DMS153 (cell line): ENCODE measurements at places on chromosomes 6 and 20.

DNA sequence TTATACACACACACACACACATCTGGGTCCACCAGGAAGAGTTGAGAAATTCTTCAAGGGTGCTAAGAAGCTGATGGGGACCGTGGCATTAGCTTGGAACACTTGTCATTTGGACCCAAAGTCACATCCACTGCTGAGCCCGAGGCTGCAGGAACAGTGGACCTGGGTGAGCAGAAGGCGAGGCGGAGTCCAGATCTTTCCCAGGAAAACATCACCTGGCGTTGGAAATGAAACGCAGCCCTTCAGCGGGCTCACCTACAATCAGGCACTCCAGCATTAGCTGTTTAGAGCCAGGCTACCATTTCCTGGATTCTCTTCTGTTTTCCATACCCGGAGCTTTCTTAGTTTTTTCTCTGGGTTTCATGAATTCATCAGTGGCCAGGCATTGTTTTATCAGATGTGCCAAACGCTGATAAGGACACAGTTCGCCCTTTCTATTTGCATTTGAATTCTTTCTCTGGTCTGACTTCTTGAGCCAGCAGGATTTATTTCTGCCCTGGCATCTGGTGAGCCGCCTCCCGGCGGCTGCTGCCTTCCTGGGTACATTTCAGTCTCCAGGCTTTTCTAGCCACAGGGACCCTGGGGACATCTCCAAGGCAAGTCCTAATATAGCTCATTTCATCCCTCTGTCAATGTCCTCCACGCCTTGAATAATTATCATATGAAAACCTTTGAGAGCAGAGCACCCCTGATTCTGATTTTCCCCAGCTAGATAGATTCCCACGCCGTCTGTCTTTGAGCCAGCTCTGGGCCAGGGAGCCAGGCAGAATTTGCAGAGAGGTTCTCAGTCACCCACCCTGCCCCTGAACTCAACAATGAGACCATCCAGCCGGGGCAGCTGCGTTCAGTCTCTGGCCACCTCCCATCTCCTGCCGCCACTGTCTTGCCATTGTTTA is 170.9 kb downstream of the TTLL2 start:
- no peak for DNase-seq

DNA sequence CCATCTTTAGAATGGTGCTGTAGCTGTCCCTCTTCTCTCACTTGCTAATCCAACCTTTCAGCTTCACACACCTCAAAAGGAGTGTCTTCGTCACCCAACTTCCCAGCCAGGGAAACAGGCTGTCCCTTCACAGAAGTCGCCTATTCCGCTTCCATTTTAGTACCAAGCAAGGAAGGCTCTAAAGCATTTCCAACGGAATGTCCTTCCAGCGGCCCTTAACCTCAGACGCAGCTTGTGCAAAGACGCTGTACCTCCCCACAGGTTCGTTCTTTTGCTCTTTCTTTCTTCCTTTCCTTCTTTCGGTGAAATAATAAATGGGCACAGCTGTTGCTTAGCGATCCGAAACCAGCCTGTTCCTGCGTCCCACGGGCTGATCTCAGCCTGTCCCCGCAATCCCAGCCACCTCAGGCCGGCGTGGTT is 1.5 kb downstream of the PTPRT start:
- no peak for DNase-seq

DNA sequence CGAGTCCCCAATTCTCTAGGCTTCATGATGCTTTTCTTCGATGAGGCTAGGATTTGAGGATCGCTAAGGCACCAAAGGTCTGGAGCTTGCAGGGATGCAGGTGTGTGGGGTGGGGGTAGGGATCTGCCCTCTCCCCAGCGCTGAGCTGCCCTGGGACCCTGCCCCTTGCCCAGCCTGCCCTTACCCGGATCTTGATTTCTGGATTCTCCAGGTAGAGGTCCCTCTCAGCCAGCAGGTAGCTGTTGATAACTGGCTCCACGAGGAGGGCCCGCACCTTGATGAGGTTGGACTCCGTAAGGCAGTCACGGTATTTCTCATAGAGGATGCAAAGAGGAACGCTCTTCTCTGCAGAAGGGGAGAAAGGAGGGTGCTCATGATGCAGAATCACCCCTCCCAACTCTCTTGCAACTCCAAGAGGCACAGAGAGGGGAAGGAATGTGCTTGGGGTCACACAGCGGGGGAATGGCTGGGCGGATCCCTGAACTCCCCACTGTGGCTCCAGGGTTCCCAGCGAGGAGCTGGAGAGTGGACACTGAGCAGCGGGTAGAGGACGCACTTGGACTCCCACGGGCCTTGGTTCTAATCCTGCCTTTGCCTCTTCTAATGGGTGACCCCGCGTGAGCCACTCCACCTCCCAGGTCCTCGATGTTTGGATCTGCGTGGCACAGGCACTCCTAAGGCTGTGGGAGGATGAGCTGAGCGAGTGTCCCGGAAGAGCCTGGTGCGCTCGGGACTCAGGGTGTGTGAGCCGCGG is 32.7 kb downstream of the TGM2 start:
- DNase-seq, result no peak

GRCh38 chr6:116461331-116461931 is at the start of gene CALHM6:
TSS of gene CALHM6 (plus strand) at chr6:116461375. CDS start at chr6:116461930, 555 bp downstream.
- no peak for DNase-seq

GRCh38 chr6:34462551-34462971 is 3.3 kb upstream of the PACSIN1 start:
- peak; percentile 77 for DNase-seq

GRCh38 chr6:2448826-2449571 is 203.6 kb upstream of the GMDS start:
- peak; percentile 57 for DNase-seq

GRCh38 chr6:67916399-67916798 is 718.7 kb upstream of the ADGRB3 start:
- no peak for DNase-seq

GRCh38 chr20:53370345-53370961 is 223.2 kb downstream of the ZNF217 start:
- DNase-seq, result no peak

DNA sequence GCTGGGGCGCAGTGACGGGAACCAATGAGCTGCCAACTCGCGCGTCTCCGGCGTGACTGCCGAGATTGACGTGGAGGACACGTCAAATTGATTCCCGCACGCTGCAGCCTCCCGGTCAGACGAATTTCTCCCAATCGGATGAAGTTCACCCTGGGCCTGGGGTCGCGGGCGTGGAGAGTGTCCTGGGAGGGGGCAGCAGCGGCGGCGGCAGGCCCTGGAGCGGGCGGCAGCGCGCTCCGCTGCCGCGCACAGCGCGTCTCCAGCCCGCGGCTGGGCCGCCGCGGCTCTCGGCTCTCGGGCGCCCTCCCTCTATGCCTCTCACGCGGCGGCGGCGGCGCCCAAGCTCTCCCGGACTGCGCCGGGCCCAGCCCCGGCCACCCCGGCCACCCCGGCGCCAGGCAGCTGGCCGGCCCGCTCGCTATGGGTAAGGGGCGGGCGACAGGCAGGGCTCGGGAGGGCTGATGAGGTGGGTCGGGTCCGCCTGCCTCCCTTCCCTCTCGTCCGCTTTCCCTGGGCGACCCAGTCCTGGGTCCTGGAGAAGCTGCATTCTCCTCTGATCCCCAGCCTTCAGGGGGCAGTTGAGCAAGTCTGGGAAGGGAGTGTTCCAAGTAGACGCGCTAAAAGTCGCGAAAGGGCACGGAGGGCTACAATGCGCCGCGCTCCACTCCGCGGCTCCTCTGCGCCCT is at the start of gene PAX1:
Gene PAX1, plus strand, starts transcription at position 90 of the 686 bp plus-strand sequence. Its CDS starts 49 bp downstream, at position 139.
- no peak for DNase-seq

DNA sequence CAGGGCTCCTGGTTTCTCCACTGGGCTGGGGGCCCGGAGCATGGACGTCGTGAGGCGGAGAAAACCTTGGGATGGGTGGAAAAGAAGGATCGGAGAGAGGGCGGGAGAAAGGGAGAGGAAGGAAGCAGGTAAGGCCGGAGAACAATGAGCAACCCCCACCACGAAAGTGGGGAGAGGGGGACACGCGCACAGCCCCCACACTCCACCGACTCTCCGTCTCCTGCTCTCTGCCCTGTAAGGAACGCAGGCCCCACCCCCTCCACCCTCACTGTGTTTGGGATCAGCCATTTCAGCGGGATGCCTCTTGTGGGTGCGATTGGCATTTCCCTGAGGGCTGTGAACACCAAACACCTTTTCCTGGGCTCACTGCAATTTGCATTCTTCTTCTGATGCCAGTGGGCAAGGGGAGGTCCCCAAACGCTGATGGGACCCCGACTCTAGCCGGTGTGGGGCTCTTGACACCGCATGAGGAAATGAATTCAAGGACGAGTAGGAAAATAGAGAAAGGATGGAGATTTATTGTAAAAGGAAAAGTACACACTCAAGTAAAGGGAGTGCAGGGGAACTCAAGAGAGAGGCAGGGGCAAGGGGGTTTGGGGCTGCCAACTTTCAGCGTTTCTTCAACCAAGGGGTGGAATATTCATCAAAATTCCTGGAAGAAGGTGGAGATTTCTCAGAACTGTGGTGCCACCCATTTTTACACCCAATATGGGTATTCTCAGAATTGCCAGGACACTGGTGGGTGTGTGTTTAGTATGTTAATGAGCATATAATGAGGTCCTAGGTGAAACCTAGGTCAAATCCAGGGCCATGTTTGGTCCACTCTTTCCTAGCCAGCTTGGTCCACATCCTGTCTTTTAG is 13.1 kb upstream of the RAET1L start:
- no peak for DNase-seq

DNA sequence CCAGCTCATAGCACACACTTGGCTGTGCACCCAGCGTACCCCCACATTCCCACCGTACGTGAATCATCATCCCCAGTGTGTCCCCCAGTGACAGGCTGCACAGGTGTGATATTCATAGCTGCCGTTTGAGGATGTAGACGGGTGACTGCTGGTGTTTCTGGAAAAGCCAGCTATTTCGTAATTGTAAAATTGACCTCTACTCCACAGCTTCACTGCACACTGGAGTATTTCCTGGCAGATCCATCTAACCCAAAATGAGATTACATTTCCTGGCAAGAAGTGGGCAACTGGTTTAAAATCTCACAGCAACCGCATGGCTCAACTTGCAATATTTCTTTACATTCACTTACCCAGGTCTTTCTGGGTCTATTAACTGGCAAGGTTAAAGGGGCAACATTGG is 30.3 kb downstream of the CD83 start:
- DNase-seq, result no peak

- DNase-seq, result no peak
Observed at GRCh38 chr6:153059311-153059710, 56.8 kb upstream of the MTRF1L start.

- DNase-seq, result no peak
Observed at GRCh38 chr20:56595746-56596475, 33.2 kb upstream of the TFAP2C start.

- DNase-seq, result no peak
Observed at GRCh38 chr6:105430685-105431084, 27.8 kb upstream of the PREP start.

DNA sequence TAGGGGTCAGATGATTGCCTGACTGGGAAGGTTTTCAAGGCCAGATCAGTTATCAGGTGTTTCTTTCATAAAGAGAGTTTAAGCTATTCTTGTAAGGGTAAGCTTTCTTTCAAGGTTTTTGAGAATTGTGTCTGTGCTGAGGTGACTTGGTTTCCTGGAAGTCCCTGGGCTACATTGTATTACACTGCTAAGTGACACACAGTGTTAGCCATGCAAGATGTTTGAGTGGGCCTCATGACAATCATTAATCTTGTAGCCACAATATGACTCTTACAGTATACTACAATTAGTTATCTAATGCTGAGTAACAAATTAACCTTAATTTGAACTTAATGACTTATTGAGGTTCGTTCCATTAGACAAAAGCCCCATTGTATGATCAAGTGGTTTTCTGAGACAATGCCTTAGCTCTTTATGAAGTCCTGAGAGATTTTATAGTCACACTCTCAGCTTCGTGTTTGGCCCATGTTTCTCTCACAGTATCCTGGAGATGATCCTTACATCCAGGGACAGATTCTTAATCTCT is 186.7 kb downstream of the RPS12 start:
- no peak for DNase-seq
